ENCODE measurements at places on chromosomes 3 and 15.

DNA sequence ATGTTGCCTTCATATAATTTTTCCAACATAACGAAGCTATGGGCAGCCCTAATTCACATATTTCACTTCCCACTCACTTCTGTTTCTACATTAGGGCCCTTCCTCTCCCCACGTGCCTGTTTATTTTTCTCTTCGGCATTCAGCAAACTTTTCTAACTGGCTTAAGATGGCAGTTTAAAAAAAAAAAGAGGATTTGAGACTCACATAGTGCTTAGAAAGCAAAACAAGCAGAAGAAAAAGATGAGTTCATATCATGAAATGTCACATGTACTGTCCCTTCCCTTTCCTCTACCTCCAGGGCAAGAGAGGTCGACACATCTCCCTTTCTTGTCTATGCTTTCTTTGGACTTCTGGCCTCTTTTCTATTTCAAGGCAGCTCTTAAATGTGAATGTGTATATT, 30.6 kb downstream of the SLC49A4 start:
- DNase-seq = no peak

DNA sequence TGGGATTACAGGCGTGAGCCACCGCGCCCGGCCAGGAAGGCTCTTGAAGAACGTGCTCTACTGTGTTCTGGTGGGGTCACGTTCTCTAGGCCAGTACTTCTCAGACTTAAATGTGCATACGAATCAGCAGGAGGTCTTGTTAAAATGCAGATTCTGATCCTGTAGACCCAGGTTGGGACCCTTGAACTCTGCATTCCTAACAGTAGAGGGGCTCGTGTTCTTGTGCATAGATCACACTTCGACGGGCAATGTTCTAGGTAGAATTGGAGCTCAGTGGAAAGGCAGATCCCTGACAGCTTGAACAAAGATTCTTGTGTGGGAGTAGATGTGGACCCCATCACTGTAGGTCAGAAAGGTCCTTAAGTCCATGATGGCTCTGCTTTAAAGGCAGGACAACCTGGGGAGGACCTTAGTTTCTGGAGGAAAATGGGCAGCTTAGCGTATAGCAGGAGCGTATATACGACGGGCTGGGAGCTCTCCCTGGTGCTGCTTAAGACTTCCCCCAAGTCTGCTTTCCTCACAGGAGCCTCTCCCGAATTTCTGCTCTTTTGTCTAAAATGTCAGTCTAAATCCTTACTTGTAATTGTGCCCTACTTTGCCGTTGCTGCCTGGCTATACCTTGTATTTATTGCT, 16.9 kb upstream of the FAM81A start:
- no peak for DNase-seq

DNA sequence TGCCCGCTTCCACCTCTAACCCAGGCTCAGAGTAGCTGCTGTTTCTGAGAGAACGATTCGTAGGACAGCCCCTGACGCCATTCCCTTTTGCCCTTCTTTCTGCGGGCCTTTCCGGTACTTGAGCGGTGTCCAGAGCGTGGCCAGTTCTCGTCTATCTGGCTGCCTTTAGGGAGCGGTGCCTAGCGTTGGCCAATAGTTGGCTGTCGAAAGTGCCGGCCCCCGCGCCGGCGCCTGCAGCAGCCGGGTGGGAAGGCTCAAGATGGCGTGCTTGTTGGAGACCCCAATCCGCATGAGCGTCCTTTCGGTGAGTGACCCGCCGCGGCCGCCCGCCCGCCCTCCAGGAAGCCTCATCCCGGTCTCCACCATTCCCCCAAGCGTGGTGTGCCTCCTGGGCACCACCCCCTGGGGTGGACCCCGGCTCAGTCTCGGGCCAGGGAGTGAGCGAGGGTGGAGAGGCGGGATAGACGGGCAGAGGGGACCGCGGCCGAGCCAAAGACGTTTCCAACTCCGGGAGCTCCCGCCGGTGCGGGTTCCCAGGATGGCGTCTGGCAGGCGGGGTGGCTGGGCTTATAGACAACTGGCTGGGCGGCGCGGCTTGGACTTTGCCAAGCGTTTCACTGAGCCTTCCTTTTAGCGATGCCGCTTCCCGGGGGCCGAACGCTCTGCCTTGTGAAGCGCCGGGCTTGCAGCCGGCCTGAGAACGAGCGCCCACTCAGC, at the start of gene ARMC8:
TSS of gene ARMC8 (plus strand) at position 6 of the 717 bp plus-strand sequence. CDS start at position 260, 254 bp downstream.
- no peak for DNase-seq

- DNase-seq = no peak
Observed at GRCh38 chr3:182303169-182303568, 490.1 kb upstream of the ATP11B start.

DNA sequence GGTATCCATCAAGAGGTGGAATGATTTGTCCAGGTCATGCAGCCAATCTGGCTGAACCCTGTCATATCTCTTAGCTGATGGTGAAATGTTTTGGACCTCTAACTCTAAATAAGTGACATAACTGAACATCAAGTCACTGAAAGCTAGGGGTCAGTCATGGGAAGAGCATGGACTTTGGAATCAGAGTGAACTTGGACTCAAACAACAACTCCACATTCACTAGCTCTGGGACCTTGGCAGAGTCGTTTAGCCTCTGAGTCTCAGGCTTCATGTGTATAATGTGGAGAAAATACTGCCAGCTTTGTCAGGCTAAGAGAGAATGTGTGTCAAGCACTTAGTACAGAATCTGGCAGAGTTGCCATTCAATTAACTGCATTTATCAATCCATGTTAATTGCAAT, 557.8 kb upstream of the CFAP20DC start:
- no peak for DNase-seq

DNA sequence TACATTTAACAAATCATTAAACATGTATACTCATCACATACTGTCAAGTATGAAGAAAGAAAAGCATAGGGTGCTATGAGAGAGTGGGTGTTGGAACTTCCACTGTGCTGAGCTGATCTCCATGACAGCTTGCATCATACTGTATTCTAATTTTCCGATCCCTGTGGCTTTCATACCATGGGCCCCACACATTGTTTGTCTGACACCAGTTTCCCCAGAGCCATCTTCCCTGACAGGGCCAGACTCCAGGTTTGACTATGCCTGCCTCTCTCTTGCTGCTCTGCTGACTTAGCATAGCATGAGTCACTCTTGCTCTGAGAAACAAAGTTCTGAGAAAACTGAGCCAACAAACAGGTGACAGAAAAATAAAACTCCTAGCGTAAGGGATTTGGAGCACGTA, 37.0 kb upstream of the CASR start:
- no peak for DNase-seq

GRCh38 chr15:89335298-89336041, 846 bp upstream of the POLG start:
- no peak for DNase-seq

DNA sequence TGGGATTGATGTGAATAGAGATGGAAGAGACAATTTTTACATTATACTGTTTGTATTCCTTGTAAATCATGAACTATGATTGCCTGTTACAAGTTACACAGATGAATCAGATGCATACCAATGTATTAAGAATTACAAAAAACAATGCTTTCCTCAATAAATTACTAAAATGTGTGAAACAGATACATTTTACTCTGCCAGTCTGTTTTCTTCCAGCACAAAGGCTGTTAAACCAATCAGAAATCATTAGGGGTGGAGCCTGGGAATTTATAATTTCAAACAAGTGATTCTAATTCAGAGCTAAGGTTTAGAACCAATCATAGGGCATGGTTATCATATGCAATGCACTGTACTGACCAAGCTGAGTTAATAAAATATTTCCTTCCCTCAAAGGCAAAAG, 21.8 kb upstream of the ANKRD28 start:
- DNase-seq = no peak

DNA sequence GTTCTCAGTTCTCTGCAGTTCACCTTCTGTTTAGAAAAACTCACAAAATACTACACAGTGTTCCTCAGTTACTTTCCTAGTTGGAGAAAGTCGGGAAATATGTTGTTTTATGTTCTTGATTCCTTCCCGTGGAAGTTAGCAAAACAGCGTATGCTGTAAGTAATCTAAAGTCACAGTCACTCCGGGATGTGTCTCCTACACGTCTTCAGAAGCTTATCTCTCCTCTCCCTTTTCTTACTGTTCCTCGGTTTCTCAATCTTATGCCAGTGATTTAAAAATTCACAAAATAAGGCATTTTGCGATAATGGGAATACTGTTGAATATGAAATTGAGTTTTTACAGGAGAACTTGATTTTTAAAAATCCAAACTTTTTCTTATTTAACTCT, 1.7 kb downstream of the HEG1 start:
- no peak for DNase-seq

- DNase-seq = no peak
Observed at GRCh38 chr15:33027306-33028035, 167.0 kb downstream of the FMN1 start.

DNA sequence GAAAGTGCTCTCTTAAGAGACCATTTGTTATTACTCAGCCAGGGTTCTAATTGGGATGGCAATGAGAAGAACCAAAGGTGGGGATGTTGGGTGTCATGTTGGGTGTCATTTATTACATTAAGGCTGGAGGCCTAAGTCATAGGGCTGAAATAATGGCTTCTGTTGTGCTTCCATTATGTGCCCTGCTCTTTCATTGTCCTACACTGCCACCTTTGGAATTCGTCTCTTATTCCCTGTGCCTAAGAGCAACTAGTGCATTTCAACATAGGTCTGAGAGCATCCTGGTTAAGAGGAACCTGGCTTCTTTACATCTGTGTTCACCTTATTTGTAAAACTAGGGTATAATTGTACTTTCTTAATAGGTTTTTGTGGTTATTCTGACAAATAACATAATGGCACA, 32.2 kb downstream of the RIOX2 start:
- no peak for DNase-seq

DNA sequence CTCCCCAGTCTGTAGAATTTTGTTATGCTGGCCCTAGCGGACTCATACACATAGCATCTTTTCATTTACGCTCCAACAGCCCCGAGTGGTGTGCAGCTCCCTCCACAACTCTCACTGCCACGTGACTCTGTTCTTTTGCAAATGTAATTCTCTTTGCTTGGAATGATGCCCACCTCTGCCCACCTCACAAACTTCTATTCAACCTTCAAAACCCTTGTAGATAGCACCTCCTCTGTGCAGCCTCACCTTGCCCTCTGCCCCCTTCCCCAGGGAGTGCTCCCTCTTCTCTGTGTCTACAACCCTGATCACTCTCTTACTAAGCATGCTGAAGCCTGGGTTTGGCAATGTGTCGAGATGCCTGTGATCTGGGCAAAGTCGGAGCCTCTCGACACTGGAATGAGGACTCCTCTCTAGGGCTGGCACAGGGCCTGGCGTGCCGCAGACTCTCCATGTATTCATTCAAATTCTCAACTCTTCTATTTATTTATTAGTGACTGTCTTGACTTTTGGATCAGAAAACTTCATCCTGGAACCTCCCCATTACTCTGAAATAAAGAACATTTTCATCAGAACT, 73.5 kb downstream of the MGLL start:
- no peak for DNase-seq

DNA sequence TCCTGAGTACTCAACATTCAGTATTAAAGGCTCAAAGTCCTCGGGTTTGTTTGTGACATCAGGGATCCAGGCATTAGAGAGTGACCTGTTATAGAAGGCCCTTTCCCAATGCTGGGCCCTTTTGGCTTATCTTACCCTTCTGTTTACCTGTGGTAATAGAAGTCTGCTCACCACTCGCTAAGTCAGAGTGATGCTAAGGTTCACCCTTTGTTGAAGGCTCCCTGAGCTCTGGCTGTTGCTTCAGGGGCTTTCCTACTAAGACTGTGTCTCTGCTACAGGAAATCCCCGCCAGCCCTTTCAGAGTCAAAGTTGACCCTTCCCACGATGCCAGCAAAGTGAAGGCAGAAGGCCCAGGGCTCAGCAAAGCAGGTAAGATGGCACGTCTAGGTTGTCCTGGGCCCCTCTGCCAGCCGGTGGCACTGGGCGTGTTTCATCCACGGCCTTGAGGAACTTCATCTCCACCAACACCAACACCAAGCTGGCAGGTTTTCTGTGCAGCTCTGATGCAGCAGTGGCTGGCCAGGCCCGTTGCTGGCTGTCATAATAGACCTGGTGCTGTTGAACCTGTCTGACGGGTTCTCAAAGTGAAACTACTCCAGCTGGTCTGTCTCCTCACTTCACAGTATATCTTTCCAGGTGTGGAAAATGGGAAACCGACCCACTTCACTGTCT, 99.1 kb downstream of the DNASE1L3 start:
- DNase-seq = no peak

GRCh38 chr15:69990566-69991421, 106.9 kb downstream of the TLE3 start:
- no peak for DNase-seq

DNA sequence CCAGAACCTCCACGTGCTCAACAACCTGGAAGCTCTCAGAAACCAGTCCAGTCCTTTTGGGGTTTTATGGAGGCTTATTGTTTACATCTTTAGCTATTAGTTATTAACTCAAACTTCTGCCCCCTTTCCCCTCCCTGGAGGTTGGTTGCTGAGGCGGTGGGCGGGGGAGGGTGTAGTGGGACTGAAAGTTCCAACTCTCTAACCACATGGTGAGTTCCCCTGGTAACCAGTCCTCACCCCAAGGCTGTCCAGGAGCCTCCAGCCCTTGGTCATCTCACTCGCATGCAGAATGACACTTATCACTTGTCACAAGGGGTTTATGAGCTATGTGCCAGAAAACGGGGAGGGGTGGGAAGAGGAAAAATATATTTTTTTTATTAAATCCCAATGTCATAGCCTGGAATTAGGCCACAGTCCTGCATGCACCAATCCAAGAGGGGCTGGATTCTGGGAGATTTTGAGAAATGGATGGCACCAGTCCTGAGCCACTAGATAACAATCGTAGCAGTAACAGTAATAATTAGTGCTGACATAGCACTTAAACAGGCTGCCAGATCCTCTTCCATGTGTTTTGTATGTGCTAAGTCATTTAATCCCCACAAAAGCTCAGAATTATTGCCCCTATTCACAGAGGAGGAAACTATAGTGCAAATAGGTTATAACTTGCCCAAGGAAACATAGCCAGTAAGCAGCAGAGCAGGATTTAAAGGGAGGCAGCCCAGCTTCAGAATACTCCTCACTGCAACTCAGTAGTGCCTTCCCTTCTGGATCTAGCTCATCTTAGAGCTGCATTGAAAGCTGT, 85.7 kb downstream of the CRYGS start:
- DNase-seq = no peak
